ENCODE measurements at places on chromosomes 6 and 20. TPM values are rescaled to one million over a fixed set of nuclear protein-coding genes. Genes with fewer than 3 reads are reported as not detected.

- H3K36me3 ChIP-seq = no peaks in the 10 kb centered on the region
- H3K4me1 ChIP-seq = peaks cover 37% of the 10 kb centered on the region
- no peaks in the 10 kb centered on the region for H3K27me3 ChIP-seq
- no peak overlapping the region for H3K27ac ChIP-seq
- H3K4me3 ChIP-seq = no peak overlapping the region
- no peak for DNase-seq
Measured at GRCh38 chr6:150413781-150414281, 45.0 kb downstream of the IYD start.

C4A gene
- total RNA-seq = 1.4 TPM

GRCh38 chr6:88975369-88975768 lies 12.0 kb upstream of the RNGTT start:
- H3K27ac ChIP-seq = no peak overlapping the region
- no peak for DNase-seq
- H3K27me3 ChIP-seq = no peaks in the 10 kb centered on the region

- H3K4me3 ChIP-seq = no peak overlapping the region
- H3K27me3 ChIP-seq = no peaks in the 10 kb centered on the region
- peaks cover 89% of the 10 kb centered on the region for H3K36me3 ChIP-seq
- H3K4me1 ChIP-seq = peaks cover 9% of the 10 kb centered on the region
- DNase-seq = no peak
- H3K27ac ChIP-seq = no peak overlapping the region
Measured at GRCh38 chr6:36516988-36517387, 30.3 kb downstream of the STK38 start.

DNA sequence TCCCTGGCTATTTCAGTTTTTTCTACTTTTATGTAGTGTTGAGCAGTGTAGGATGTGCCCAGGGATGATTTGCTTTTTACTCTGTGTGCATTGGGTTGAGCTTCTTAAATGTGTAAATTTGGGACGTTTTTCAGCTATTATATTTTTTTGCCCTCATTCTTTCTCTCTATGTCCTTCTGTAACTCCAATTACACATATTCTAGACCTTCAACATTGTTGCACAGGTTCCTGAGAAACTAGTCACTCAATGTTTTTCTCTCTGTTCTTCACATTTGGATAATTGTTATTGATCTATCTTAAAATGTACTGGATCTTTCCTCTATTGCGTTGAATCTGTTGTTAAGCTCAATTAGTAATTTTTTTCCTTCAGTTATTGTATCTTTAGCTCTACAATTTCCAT lies 162.7 kb upstream of the TCF21 start:
- no peak overlapping the region for H3K4me3 ChIP-seq
- no peak overlapping the region for H3K27ac ChIP-seq
- peaks cover 18% of the 10 kb centered on the region for H3K4me1 ChIP-seq

- no peaks in the 10 kb centered on the region for H3K27me3 ChIP-seq
- H3K4me3 ChIP-seq = no peak overlapping the region
- peak; percentile 83 for DNase-seq
- no peaks in the 10 kb centered on the region for H3K36me3 ChIP-seq
- H3K27ac ChIP-seq = peak overlapping the region; percentile 76
- H3K4me1 ChIP-seq = peaks cover 57% of the 10 kb centered on the region
Measured at GRCh38 chr20:32635764-32636163, 38.0 kb downstream of the C20orf203 start.

DNA sequence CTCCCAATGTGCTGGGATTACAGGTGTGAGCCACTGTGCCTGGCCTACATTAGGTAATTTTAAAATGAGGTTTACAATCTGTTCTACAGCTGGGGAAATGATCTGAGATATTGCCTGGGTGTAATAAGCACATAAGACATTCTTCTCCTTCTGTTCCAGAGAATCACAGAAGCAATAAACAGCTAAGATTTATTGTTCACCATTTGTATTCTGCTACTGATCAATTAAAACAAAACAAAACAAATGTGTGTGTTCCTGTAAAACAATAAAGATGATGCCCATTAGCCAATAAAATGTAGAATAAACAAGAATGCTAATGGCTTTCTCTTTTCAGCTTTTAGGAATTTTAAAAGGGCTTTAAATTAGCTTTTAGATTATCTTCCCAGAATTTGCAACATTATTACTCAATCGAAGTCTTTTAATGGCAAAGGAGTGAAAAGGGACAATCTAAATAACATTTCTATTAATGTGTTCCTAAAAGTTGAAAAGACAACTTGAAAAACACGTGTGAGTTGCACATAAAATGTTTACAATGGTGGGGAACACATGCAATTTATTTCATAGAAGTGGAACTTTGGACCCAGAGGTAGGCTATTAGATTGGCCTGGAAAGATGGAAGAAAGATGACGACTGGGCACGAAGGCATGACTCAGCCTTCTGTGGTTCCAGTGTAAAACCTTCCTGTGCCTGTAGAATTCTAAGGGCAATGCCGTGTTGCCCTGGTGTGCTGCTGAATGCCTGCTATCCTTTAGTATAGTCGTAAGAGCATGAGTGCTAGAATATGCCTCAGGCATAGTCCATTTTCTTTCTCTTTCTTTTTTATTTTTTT lies 29.0 kb upstream of the DEK start:
- H3K4me3 ChIP-seq = no peak overlapping the region
- H3K36me3 ChIP-seq = no peaks in the 10 kb centered on the region
- peak; percentile 50 for DNase-seq
- H3K27me3 ChIP-seq = no peaks in the 10 kb centered on the region
- no peak overlapping the region for H3K27ac ChIP-seq
- H3K4me1 ChIP-seq = peaks cover 7% of the 10 kb centered on the region

BMP2 gene
- 9.7 TPM for total RNA-seq

DDO gene
- total RNA-seq = 0.53 TPM

NKAIN2 gene
- total RNA-seq = not detected

- H3K27ac ChIP-seq = no peak overlapping the region
- H3K27me3 ChIP-seq = no peaks in the 10 kb centered on the region
- H3K36me3 ChIP-seq = no peaks in the 10 kb centered on the region
- no peak for DNase-seq
Measured at GRCh38 chr20:16777126-16777525, 29.0 kb downstream of the OTOR start.

OR2J3 gene
- total RNA-seq = not detected

GRCh38 chr6:166551754-166552495 lies 34.6 kb downstream of the RAMACL start:
- no peaks in the 10 kb centered on the region for H3K27me3 ChIP-seq
- H3K27ac ChIP-seq = no peak overlapping the region
- H3K36me3 ChIP-seq = no peaks in the 10 kb centered on the region
- no peak for DNase-seq
- peaks cover 39% of the 10 kb centered on the region for H3K4me1 ChIP-seq

- H3K27me3 ChIP-seq = no peaks in the 10 kb centered on the region
- no peaks in the 10 kb centered on the region for H3K36me3 ChIP-seq
- no peaks in the 10 kb centered on the region for H3K4me1 ChIP-seq
- H3K27ac ChIP-seq = no peak overlapping the region
- no peak overlapping the region for H3K4me3 ChIP-seq
Measured at GRCh38 chr6:113082745-113083144, 735.6 kb downstream of the RFPL4B start.

PLG gene
- not detected for total RNA-seq

DNA sequence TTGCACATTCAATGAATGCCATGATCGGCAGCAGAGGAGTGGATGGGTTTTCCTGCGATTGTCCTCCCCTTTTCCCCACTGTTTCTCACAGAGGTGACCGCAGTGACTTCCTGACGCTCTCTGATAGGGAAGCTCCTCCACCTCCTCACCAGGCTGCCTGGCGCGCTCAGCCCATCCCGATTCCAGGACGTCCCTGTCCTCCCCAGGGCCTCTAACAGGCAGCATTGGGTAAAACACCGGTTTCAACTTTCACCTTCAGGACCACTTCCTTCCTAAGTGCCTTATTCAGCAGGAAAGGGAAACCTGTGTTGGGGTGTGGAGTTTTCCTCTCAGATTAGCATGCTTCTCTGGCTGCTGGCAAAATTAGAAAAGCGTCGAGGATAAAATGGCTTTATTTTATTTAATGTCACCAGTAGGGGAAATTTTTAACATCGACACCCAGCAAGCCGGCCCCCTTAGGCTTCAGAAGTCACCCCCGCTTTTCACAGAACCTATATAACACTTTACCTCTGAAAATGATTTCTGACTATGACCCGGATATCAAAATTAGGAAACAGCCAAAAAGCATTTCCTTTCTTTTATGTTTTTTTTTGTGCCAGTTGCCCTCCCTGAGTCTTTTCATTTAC lies 570.4 kb upstream of the GJE1 start:
- no peaks in the 10 kb centered on the region for H3K36me3 ChIP-seq
- no peaks in the 10 kb centered on the region for H3K27me3 ChIP-seq
- peak overlapping the region; percentile 44 for H3K27ac ChIP-seq
- H3K4me3 ChIP-seq = no peak overlapping the region
- no peak for DNase-seq
- H3K4me1 ChIP-seq = peaks cover 12% of the 10 kb centered on the region

DNA sequence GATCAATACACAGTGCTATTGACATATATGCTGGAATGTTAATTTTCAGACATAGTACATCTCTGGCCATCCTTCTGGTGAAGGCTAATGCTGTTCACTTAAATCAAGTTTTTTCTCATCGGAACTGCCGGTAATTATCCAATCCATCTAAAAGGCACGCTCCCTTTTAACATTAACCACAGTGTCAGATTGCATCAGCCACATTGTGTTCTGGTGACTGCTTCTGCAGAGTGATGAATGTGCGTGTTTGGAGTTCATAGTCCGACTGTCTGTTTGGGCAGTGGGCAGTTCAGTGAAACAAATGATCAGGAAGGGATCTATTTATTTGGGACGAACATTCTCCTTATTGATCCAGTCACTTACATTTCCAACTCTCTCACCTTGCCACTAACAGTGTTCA lies 49.5 kb downstream of the SOBP start:
- peaks cover 6% of the 10 kb centered on the region for H3K4me1 ChIP-seq
- H3K4me3 ChIP-seq = no peak overlapping the region
- H3K36me3 ChIP-seq = no peaks in the 10 kb centered on the region
- no peaks in the 10 kb centered on the region for H3K27me3 ChIP-seq
- DNase-seq = no peak

- no peaks in the 10 kb centered on the region for H3K27me3 ChIP-seq
- no peaks in the 10 kb centered on the region for H3K36me3 ChIP-seq
- DNase-seq = peak; percentile 64
Measured at GRCh38 chr20:57794600-57795341, 85.0 kb upstream of the PMEPA1 start.

IL20RA gene
- total RNA-seq = not detected

DNA sequence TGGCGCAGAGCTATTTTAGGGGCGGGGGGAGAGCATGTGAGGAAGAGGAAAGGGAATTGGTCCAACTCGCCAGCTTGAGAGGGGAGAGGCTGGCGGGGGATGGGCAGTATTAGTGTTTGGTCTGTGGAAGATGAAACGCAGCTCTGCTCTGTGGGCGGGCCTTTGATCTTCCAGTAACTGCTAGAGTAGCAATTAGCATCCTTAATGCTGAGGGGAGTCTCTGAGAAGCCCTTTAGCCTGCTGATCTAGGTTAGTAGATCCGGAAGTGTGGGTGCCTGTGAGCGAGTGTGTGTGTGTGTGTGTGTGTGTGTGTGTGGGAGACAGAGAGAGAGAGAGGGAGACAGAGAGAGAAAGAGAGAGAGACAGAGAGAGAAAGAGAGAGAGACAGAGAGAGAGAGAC lies 117.2 kb upstream of the BACH2 start:
- H3K36me3 ChIP-seq = no peaks in the 10 kb centered on the region
- no peak for DNase-seq
- no peak overlapping the region for H3K27ac ChIP-seq
- H3K27me3 ChIP-seq = no peaks in the 10 kb centered on the region
- H3K4me3 ChIP-seq = no peak overlapping the region

GRCh38 chr6:167027772-167028171 lies 28.6 kb downstream of the CEP43 start:
- DNase-seq = no peak
- no peak overlapping the region for H3K27ac ChIP-seq
- peaks cover 86% of the 10 kb centered on the region for H3K36me3 ChIP-seq
- no peaks in the 10 kb centered on the region for H3K27me3 ChIP-seq
- no peak overlapping the region for H3K4me3 ChIP-seq

GRCh38 chr20:48070991-48071652 lies 285.8 kb upstream of the SULF2 start:
- H3K27me3 ChIP-seq = peaks cover 9% of the 10 kb centered on the region
- H3K27ac ChIP-seq = no peak overlapping the region
- H3K4me1 ChIP-seq = no peaks in the 10 kb centered on the region
- H3K36me3 ChIP-seq = no peaks in the 10 kb centered on the region
- DNase-seq = no peak
- H3K4me3 ChIP-seq = no peak overlapping the region

- H3K4me3 ChIP-seq = no peak overlapping the region
- no peaks in the 10 kb centered on the region for H3K36me3 ChIP-seq
- no peaks in the 10 kb centered on the region for H3K4me1 ChIP-seq
- DNase-seq = no peak
- H3K27me3 ChIP-seq = no peaks in the 10 kb centered on the region
- no peak overlapping the region for H3K27ac ChIP-seq
Measured at GRCh38 chr6:120534954-120535353, 799.3 kb downstream of the TBC1D32 start.

MTFR2 gene
- 4.6 TPM for total RNA-seq

SOX18 gene
- 70.0 TPM for total RNA-seq

- no peaks in the 10 kb centered on the region for H3K4me1 ChIP-seq
- no peak overlapping the region for H3K27ac ChIP-seq
- H3K27me3 ChIP-seq = no peaks in the 10 kb centered on the region
- DNase-seq = no peak
Measured at GRCh38 chr6:163240556-163240955, 174.0 kb upstream of the QKI start.

GRCh38 chr20:12453711-12454110 lies 536.0 kb downstream of the BTBD3 start:
- H3K36me3 ChIP-seq = no peaks in the 10 kb centered on the region
- no peak for DNase-seq
- H3K4me1 ChIP-seq = no peaks in the 10 kb centered on the region

DNA sequence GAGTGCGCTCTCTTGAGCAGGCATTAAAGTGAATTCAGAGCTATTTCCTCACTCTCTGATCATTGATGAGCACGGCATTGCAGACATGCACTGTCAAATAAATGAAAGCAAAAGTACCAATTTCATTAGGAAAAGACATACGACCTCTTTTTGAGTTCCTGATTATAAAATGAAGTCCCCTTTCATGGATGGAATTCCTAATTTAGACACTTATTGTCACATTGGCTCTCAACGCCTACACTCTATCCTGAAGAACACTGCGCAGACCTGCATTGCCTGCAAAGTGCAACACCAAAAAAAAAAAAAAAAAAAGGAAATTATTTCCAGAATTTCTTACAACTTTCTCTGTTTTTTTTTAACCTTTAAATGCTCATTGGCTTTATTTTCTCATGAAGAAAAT lies 1.6 kb downstream of the ADGRB3 start:
- H3K4me3 ChIP-seq = no peak overlapping the region
- H3K27me3 ChIP-seq = peaks cover 43% of the 10 kb centered on the region
- DNase-seq = no peak
- peaks cover 9% of the 10 kb centered on the region for H3K4me1 ChIP-seq
- no peak overlapping the region for H3K27ac ChIP-seq

DNA sequence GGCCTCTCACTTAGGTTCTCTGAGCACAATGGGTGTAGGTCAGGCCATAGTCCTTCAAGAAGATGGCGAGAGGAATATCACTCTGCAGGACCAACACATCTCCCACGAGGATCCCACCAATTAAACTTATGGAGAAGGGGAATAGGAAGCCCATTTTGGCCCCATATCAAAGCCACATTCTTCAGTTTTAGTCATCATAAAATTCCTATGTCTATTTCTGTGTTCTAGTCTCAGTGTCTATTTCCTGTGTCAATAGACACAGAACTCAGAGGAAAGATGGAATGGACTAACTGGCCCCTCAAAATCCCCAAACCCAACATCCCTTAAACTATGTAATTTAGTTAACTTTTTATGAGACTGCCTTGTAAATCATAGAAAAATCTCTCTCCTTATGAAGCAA lies 216.8 kb downstream of the HACE1 start:
- no peaks in the 10 kb centered on the region for H3K27me3 ChIP-seq
- no peak for DNase-seq
- peaks cover 9% of the 10 kb centered on the region for H3K4me1 ChIP-seq

Data from SJSA1 (cell line).